ENCODE measurements at places on chromosomes 12 and 14.

- DNase-seq: no peak
Observed at GRCh38 chr12:92089559-92089958, 56.1 kb downstream of the BTG1 start.

GRCh38 chr12:128531170-128531569 is 264.2 kb downstream of the TMEM132C start:
- no peak for DNase-seq

DNA sequence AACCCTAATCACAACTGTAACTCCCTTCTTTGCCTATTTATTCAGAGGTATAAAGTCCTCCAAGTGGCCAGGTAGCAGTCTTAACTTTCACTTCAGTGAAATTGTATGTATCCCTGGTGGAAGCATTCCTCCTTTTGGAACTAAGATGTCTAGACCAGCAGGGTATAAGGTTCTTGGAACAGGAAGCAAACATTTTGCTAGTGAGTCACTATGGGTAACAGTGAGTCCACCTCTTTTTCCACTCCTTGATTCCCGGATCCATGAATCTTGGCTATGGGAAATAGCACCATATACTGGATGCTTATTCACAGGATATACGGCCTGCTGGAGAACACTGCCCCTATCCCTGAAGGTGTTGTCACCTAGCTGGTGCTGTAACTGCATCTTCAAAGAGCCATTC is 80.2 kb downstream of the KCNA5 start:
- DNase-seq: no peak

- no peak for DNase-seq
Observed at GRCh38 chr12:20128928-20129327, 239.4 kb upstream of the PDE3A start.

DNA sequence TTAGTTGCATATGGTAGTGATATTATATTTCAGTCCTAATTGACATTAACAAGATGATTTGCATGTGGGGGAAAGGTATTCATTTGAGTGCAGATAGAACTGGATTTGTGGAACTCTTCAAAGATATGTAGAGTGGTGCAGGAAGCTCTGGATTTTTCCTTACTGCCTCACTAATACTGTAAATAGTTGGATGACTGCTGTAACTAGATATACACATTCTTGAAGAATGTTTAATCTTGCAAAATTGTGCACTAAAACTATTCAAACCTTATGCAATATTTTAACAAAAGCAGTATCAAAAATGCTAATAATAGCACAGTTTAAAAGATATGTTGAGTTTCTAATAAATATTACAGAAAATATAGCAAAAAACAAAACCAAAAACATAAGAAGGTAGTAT is 43.1 kb upstream of the ATF7IP start:
- DNase-seq: no peak

- no peak for DNase-seq
Observed at GRCh38 chr12:130838284-130838950, 633 bp downstream of the STX2 start.

DNA sequence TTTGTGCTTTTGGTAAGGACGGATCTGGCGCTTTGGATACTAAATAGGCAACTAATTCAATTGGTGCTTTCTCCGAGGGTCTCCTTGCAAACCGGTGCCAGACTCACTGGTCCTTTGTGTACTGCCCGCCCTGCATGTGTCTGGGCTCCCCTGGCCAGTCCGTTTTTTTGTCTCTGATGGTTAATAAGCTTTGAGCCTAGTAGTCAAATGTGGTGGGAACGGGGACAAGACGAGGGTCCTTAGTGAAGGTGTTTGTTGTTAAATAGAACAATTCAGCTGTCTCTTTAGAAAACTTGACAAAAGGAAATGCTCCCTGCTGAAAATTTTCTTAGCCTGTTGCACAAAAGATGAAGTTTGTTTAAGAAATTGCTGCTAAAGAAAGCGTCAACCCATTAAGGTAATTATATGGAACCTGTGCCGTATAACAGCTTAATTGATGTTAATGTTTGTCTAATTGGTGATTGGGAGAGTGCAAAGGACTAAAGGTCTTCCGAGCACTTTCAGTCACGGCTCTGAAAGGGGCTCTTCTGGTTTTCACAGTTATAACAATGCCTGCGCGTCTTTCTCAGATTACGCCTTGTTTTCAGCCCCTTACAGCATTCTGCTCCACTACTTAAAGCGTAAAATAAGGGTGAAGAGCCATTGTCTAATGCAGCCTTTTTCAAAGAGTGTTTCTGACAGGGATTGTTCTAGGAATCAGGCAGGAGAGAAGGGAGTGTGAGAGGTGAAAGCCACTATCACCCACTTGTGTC is 537.4 kb downstream of the PRKD1 start:
- no peak for DNase-seq

DNA sequence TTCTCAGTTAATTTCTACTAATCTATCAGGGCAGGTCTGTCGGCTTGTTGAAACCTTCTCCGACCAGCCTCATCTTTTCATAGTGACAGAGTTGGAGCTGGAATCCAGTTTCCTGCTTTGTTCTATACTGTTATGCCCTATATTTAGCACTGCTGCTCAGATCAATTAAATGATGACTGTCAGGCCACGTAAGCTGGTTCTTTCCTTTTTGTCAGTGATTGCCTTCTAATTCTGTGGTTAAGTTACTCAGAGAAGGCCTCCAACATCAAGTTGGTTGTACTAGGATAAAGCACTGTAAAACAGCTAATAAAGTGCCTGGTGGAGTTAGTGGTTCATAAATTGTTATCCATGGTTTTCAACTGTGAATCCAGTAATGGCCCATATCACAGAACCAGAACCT is 22.6 kb downstream of the DERA start:
- no peak for DNase-seq

DNA sequence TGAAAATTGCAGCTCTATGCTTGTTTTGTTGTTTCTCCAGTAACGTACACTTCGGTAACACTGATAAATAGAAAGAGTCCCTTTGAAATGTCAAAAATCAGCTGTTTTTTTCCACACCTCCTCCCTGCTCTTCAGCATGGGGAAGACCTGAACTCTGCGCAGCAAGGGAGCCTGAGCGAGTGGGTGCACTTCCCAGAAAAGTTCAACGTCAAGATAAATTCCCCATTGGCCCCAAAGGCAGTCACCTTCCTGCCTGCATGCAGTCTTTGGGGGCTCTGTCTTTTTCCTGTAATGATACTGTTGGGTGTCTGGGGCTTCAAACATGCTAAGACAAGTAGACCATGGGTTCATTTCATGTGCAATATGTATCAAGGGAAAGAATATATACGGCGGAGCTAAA is 8.8 kb upstream of the FOXG1 start:
- DNase-seq: no peak

- no peak for DNase-seq
Observed at GRCh38 chr14:77023001-77023996, 5.2 kb downstream of the IRF2BPL start.

DNA sequence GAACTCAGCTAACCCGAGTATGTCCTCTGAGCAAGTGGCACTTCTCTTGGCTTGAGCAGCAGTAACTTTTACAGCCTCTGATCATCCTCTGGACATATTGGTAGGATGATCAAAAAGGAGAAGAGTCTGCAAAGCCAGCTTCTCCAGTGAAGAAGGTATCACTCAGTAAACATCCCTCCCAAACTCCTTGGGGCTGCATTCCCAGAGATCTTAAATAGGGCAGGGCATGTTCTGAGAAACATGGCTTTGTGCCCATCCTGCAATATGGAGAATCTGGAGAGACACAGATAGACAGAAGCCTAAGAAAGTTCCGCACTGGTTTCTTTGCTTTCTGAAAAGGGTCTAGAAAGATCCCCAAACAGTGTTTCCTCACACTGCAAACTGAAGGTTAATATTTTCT is 65.4 kb downstream of the RBM19 start:
- DNase-seq: no peak

- DNase-seq: peak; percentile 23
Observed at GRCh38 chr12:2691345-2692071, 103.3 kb upstream of the FKBP4 start.
